ENCODE measurements at places on chromosomes 2 and 18. TPM values are rescaled to one million over a fixed set of nuclear protein-coding genes. Genes with fewer than 3 reads are reported as not detected.

Gene MYO7B
- not detected for total RNA-seq

Gene UGT1A3
- total RNA-seq, result not detected

Gene PIEZO2
- 1.6 TPM for total RNA-seq

Gene ZSWIM2
- not detected for total RNA-seq

Gene SLC19A3
- total RNA-seq, result 1.6 TPM

Gene RNU2-63P
- not detected for total RNA-seq

Gene C2orf92
- 2.0 TPM for total RNA-seq

GRCh38 chr18:51029694-51030536, at the start of gene SMAD4:
Gene SMAD4 (plus strand): TSS chr18:51030213. CDS start chr18:51047047, 16,834 bp downstream.
- DNase-seq, result peak; percentile 96

GRCh38 chr2:216181351-216181750, 72.2 kb downstream of the XRCC5 start:
- no peak for DNase-seq

- no peak for DNase-seq
These were observed 75.5 kb downstream of the NPAS2 start for GRCh38 chr2:100895402-100895801.

DNA sequence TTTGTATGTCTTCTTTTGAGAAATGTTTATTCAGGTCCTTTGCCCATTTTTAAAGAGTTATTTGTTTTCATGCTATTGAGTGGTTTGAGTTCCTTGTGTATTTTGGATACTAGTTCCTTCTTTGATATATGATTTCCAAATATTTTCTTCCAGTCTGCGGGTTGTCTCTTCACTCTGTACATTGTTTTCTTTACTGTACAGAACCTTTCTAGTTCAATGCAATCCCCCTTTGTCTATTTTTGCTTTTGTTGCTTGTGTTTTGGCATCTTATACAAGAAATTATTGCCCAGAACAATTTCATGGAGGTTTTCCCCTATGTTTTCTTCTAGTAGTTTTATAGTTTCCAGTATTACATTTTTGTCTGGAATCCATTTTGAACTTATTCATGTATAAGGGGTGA, 62.5 kb upstream of the ACVR1C start:
- no peak for DNase-seq

- no peak for DNase-seq
These were observed 729 bp upstream of the SELENOI start for GRCh38 chr2:26345283-26345544.

GRCh38 chr2:6880200-6880733, 2.7 kb downstream of the RSAD2 start:
- DNase-seq, result no peak

DNA sequence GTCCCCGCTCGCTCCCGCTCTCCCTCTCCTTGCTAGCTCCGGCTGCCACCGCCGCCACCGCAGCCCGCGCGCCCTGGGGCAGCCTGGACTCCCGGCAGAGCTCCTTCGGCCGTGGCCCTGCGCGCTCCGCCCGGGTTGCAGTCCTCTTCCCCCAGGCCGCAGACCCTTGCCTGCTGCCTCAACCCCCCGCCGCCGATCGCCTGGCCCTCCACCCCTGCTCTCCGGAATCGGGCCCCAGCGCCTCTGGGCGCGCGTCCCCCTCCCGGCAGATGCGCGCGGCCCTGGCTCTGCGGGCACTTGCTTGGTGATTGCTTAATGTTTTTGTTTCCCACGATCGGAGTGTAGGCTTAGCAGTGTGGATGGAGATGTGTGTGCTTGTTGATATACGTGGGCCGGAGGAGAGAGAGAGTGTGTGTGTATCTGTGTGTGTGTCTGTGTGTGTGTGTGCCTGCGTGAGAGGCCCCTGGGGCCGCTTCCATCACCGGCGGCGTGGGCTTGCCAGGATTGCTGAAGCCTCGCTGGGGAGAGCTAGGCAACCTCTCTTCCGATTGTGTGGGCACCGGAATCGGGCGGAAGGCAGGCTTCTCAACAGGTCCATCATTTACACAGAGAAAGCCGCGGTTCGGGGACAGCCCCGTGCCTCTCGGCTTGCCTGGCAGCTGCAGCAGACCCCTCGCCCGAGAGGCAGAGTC, 877 bp downstream of the INHBB start:
- DNase-seq, result peak; percentile 35

- DNase-seq, result peak; percentile 71
These were observed 108.8 kb downstream of the FMNL2 start for GRCh38 chr2:152443771-152444170.

DNA sequence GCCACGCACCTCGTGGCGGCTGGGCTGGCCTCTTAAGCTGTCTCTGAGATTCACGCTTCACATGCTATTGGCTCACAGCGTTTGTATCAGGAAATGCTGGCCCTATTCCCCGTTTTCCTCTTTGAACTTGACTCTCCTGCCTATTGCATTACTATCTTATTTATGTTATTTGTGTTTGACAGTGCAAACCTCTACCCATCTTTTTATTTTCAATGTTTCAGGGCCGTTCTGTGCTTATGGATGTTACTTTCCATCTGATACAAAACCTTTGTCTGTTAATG, 149.9 kb upstream of the TWIST2 start:
- no peak for DNase-seq

Measured in fibroblast of the aortic adventitia (primary cell).